NCI-H2107 (cell line): ENCODE measurements at places on chromosomes 1 and 21.
A peak's percentile ranks its signal among the peaks of the same experiment; 100 is the strongest.

DNA sequence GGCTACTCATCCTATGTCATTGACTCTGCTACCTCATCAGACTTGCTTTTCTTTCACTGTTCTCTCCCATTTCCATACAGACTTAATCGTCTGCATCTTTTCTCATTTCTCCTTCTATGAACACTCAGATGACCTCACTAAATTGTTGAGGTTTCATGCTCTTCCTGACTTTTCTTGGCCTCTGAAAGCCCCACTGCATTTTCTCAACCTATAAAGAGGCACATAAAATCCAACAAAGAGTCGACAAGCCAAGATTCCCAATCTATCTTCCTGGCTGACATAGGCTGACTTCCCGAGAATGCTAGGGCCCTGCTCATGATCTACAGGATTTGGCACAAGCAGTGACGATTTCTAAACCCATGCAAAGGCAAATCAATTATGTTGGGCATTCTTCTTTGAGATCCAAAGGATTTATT, 280.8 kb upstream of the DPYD start:
- no peak for DNase-seq

DNA sequence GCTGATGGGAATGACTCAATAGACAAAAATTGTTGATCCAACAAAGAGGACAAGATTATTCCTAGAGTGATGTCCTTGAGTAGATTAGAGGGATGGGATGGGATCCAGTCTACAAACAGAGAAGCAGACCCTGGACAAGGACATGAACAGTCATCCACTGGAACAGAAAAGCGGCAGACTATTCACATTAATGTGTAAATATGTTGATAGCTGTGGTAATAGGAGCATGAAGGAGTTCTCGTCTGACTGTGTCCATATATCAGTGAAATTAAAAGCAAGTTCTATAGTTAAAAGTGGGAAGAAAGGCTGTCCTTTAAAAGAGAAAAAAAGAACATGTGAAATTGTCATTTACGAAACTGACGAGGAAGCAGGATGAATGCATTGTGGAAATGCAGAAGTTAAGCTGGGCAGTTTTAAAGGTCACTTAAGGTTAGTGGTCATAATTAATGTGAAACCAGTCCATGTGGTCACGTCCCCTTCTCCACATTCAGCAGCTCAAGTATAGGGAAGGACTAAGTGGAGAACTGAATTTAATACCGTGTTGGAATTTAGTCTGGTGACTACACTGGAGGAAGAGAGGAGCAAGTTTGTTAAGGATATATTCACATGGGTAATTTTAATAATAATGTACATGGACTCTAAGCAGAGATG, 62.1 kb downstream of the PIK3R3 start:
- DNase-seq = no peak

- no peak for DNase-seq
Measured at GRCh38 chr1:164625004-164625617, 66.1 kb downstream of the PBX1 start.

DNA sequence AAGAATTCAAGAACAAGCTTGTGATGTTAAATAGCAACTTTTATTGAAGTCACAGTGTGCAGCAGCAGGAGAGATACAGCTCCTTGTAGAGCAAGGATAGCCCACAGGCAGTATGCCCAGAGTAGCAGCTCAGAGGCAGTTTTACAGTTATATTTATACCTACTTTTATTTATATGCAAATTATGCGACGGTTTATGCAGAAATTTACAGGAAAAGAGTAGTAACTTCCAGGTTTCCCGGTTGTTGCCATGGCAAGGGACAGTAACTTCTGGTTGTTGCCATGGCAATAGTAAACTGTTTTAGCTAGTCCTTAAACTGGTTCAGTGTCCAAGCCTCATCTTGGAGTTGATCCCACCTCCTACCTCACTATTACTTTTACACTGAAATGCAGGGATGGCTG, 344.6 kb upstream of the LYPLAL1 start:
- DNase-seq = no peak

DNA sequence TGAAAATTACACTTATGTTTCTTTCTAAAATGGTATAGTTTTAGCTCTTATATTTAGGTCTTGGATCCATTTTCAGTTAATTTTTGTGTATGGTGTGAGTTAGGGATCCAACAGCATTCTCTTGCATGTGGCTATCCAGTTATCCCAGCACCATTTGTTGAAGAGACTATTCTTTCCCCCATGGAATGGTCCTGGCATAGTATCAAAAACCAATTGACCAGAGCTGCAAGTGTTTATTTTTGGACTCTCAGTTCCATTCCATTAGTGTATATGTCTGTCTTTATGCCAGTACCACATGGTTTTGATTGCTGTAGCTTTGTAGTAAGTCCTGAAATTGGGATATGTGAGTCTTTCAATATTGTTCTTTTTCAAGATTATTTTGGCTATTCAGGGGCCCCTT, 14.3 kb downstream of the TTLL10 start:
- no peak for DNase-seq

DNA sequence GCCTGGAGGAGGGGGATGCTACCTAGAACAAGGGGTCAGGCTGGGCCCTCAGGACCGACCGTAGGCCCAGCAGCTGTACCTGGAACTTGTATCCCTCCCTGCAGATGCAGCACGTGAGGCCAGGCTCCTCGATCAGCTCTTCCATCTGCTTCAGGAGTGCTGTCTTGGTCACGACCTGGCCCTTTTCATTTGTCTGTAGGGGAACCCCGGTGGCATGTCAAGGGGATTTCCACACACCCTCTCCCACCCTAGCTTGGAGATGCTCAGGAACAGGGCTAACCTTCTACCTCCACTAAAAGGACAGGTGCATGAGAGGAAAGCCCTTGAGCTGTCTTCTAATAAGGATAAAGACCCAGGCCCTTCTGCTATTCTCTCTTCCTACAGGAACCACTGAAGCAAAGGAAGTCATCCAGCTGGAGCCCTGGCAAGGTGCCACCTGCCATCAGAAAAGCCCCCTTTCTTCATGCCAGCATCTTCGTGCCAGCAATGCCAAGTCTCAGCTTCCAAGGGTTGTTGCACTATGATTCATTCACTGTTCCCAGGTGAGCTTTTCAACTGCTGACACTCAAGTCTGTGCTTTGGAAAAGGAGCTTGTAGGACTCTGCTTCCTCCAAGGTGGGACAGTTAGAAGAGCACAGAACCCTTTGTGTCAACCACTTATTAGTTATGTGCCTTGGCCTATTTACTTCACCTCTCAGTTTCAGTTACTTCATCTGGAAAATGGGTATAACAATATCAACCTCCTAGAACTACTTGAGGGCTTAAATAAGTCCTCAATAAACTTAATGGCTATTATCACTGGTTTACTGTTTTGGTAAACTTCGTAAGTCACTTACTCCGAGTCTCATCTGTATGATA, 122.1 kb downstream of the UBR4 start:
- DNase-seq = no peak

DNA sequence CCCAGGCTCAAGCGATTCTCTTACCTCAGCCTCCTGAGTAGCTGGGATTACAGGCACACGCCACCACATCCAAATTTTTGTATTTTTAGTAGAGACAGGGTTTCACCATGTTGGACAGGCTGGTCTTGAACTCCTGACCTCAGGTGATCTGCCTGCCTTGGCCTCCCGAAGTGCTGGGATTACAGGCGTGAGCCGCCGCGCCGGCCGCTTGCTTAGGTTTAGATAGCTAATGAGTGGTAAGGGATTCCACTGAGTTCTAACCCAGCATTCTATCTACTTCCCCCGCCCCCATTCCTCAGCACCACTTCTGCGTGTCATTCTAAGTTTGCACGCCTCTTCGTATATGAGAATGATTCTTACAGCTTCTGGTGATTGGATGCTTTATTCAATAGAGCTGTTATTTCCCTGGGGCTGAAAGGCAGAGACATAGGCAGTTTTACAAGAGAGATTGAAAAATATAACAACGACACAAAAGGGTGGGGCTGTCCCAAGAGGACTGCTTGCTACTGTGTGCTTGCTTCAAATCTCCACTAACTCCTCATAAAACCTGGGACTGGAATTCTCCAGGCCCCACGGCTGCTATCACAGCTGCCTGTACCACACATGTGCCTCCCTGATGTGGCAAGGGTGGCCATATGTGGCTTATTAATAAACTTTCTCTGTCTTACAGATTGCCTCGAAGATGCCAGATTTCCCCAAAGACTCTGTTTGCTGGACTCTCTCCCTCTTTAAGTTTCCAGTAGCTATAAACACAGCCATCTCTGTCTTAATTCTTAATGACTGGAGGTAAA, 23.7 kb upstream of the GREM2 start:
- DNase-seq = no peak

DNA sequence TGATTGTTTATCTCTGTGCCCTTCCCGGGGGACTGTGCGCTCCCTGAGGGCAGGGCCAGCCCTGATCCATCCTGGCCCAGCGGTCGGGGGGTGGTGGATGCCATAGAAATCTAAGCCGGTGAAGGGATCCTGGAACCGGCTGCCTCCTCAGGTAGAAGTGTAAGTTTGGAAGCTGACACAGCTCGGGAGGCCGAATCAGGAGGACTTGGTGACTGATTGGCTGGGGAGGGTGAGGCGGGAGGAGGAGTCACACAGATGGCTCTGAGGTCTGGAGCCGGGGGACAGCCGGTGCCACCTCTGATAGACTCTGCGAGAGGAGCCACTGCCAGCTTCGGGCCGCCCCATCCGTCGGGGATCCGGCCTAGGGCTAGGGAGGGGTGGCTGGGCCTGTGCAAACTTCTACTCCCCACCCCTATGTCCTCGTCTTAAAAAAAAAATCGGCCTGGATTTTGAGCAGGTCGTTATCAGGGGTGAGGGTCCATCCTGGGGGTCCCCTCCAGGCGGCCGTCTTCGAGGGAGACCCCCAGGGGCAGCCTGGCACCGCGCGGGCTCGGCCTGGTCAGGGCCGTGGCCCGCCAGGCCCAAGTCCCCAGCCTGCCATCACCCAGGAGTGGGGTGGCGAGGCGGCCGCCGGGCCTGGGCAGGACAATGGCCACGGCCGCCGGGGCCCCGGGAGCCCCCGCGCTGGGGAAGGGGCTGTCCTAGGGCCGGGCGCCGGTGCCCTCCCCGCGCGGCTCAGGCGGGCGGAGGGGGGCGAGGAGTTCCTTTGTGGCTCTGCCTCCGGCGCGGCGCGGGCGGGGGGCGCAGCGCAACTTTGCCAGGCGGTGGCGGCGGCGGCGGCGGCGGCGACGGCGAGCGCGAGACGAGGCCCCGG, 708 bp upstream of the ZNF362 start:
- DNase-seq = peak; percentile 68

- no peak for DNase-seq
Measured at GRCh38 chr1:42952303-42953001, 6.2 kb downstream of the SLC2A1 start.
